ENCODE measurements at places on chromosomes 3 and 15. TPM values are rescaled to one million over a fixed set of nuclear protein-coding genes. Genes with fewer than 3 reads are reported as not detected.

WDR49 gene
- total RNA-seq = 3.2 TPM

GRCh38 chr3:3800080-3800455 lies 837 bp downstream of the LRRN1 start:
- H3K36me3 ChIP-seq = no peaks in the 10 kb centered on the region
- H3K4me3 ChIP-seq = peak overlapping the region; percentile 43
- peaks cover 19% of the 10 kb centered on the region for H3K4me1 ChIP-seq
- no peak for DNase-seq
- no peak overlapping the region for H3K27ac ChIP-seq

FBXO40 gene
- 240 TPM for total RNA-seq

DNA sequence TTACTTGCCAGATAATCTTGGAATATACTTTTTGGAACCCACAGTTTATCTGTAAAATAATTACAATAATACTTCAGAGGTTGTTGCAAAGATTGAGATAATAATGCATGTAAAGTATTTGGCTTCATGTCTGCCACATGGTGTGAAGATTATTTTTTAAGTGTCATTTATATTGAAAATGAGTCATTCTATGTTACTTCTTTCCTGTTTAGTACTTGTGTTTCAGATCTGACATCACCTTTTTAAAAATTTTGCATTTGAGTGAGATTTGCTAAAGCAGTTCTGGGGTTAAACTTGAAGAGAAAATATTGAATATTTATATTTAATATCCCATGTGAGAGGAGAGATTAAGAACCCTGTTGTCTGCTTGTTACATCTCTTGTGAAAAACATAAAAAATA lies 31.2 kb downstream of the IQGAP1 start:
- peaks cover 83% of the 10 kb centered on the region for H3K4me1 ChIP-seq
- no peaks in the 10 kb centered on the region for H3K27me3 ChIP-seq
- H3K36me3 ChIP-seq = no peaks in the 10 kb centered on the region

- H3K27ac ChIP-seq = peak overlapping the region; percentile 96
- no peak overlapping the region for H3K4me3 ChIP-seq
- H3K36me3 ChIP-seq = no peaks in the 10 kb centered on the region
Observed at GRCh38 chr3:69082805-69083204, 1.9 kb upstream of the ARL6IP5 start.

NPHP3 gene
- total RNA-seq = 9.6 TPM

DNA sequence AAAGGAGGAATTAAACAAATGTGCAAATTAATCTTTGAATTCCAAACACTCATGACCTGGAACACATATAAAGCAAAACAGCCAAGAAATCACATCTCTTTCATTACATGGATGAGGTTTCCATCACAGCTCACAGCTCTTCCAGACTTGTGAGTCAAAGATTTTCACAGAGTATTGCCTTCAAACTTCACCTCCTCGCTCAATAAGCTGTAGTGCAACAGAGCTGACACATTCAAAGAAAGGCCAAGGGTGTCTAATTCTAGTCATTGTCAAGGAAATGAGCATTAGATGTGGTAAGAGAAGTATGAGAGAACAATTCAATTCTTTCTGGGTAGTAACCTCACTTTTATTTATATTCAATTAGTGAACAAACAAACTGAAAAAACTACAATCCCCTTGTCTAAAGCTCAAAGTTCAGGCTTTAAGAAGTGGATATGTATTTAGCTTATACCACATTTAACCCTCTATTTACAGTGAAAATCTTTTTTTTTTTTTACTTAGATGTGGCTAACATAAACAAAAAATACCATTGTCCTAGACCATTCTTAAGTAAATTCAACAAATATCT lies 11.9 kb downstream of the WDR72 start:
- DNase-seq = no peak
- no peaks in the 10 kb centered on the region for H3K4me1 ChIP-seq
- no peaks in the 10 kb centered on the region for H3K36me3 ChIP-seq
- no peak overlapping the region for H3K27ac ChIP-seq

- peaks cover 2% of the 10 kb centered on the region for H3K4me1 ChIP-seq
- H3K4me3 ChIP-seq = no peak overlapping the region
- H3K27ac ChIP-seq = no peak overlapping the region
- DNase-seq = no peak
- H3K27me3 ChIP-seq = no peaks in the 10 kb centered on the region
Observed at GRCh38 chr15:31439328-31439727, 112.7 kb downstream of the KLF13 start.

DNA sequence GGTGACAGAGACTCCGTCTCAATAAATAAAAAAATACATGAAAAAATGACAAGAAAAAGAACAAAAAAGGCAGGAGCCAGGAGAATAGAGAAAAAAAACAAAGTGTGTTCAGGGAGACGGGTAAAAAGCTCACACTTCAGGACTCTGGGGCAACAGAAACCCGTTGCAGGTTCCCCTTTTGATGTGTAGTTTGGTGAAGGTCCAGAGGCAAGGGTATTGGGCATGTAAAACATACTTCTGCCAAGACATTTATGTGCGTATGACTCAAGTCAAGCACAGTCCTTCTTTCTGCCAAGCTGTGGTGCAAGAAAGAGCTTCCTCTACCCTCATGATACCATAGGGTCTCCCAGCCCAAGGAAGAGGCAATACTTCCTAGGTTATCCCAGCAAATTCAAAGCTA lies 33.4 kb upstream of the STRIT1 start:
- no peaks in the 10 kb centered on the region for H3K27me3 ChIP-seq
- H3K4me1 ChIP-seq = no peaks in the 10 kb centered on the region
- no peak for DNase-seq
- no peak overlapping the region for H3K27ac ChIP-seq

IL17RB gene
- 0.16 TPM for total RNA-seq

TTLL3 gene
- 18.2 TPM for total RNA-seq

A4GNT gene
- not detected for total RNA-seq

PLSCR2 gene
- total RNA-seq = not detected

TMCC1 gene
- total RNA-seq = 24.0 TPM

PARP9 gene
- 11.7 TPM for total RNA-seq

DNA sequence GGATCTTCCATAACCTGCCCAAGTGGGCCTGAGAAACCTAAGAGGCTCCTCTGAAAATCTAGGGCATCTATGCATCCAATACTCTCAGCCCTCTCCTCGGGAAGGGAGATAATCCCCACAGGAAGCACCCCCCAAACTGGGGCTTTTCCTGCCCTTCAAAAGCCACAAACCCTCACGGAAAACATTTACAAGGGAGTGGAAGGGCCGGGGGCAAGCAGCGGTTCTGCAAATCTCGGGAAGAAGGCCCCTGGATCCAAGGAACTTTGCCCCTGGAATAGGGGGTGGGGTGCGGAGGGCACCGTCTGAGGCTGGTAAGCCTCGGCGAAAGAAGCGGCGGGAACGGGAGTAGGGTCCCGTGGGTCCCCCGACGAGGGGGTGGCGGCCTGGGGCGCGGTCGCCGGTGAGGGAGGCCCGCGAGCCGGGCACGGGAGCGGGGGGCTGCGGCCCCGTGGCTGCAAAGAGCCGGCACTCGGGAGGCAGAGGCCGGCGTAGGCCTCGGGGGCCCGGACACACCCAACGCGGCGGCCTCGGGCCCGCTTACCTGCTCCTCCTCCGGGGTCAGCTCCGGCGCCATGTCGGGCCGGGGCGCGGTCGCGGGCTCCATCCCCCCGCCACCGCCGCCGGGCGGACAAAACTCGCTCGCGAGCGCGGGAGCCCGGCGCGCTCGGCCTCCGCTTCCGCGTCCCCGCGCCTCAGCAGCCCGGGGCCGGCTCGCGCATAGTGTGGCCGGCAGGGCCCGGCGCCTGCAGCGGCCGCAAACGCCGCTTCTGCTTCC lies 755 bp downstream of the PTPN9 start:
- peaks cover 32% of the 10 kb centered on the region for H3K4me1 ChIP-seq
- peak overlapping the region; percentile 97 for H3K4me3 ChIP-seq
- H3K27me3 ChIP-seq = no peaks in the 10 kb centered on the region
- peak; percentile 48 for DNase-seq
- peak overlapping the region; percentile 94 for H3K27ac ChIP-seq
- H3K36me3 ChIP-seq = no peaks in the 10 kb centered on the region

SCAANT1 gene
- total RNA-seq = not detected

GRCh38 chr15:40003116-40003916 lies 35.7 kb downstream of the SRP14 start:
- no peak for DNase-seq
- no peak overlapping the region for H3K27ac ChIP-seq
- H3K4me3 ChIP-seq = no peak overlapping the region
- no peaks in the 10 kb centered on the region for H3K27me3 ChIP-seq
- peaks cover 98% of the 10 kb centered on the region for H3K36me3 ChIP-seq

SLC2A2 gene
- not detected for total RNA-seq

GRCh38 chr15:45785897-45786296 lies 151.1 kb downstream of the SQOR start:
- no peaks in the 10 kb centered on the region for H3K27me3 ChIP-seq
- H3K36me3 ChIP-seq = no peaks in the 10 kb centered on the region
- H3K4me3 ChIP-seq = no peak overlapping the region
- DNase-seq = no peak
- no peak overlapping the region for H3K27ac ChIP-seq
- no peaks in the 10 kb centered on the region for H3K4me1 ChIP-seq

DNA sequence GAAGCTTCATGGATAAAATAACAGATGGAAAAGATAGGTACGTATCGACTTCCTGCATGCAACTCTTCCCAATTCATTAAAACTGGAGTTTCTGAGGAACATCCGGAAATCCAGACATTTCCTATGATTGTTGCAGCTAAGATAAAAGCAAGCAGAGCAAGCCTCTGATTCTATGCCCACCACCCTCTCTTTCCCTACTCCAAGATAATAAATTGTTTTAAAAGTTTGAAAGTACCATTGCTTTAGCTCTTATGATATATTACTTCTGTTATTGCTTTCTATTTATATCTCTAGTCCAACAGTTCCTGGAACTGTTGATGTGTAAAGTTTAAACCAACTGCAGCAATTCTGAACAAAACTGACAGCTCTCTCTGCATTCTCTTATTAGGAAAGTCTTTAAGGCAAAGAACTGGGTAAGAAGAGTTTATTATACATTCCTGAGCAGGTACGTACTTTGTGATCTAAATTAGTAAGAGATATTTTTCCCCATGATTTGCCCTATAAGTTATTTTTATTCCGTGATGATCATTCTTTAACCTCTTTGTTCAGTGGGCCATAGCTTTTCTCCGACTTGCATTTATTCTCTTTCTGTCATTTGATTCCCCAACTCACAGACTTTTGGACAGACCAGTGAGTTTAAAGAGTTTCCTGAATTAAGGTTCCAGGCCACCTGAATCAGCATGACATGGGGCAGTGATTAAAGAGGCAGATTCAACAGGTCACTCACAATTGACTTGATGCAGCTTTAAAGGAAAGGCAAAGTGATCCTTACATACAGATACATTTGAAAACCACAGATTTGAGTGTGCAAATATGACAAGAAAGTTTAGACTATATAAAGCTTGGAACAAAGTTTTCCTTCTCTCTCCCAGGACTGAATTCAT lies 94.2 kb upstream of the THRB start:
- H3K27me3 ChIP-seq = no peaks in the 10 kb centered on the region
- DNase-seq = no peak
- no peak overlapping the region for H3K27ac ChIP-seq
- H3K36me3 ChIP-seq = no peaks in the 10 kb centered on the region

DNA sequence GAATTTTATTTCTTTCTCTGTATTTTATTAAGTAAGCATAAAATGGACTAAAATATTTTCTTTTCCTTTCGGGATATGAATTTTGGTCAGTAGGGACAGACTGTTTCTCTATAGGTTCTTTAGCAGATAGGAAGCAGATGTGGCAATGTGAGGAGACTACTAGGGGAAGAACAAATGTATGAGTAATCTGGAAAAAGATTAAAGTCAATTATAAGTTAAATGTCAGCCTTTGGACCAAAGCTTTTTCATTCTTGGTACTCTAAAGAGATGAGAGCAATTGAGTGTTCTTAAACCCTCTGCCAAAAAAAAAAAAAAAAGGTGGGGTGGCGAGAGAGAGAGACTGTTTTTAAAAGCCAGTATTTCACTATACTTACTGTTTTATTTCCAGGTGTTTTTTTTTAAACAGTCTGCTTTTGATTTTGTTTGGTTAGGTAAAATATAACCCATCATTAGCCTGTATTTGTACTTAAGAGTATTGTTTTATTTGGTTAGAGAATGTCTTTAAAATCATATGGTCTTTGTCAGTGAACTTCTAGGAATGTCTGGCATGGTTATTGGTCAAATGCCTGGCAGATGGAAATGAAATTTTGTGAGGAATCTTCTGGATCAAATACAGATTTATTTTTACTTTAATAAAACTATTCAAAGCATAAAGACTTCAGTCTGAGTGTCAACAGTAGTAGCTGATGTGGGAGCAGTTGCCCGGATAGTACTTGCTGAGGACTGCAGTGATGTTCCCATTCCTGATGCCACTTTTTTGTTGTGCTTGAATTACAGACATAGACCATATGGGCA lies 63.8 kb downstream of the LRRC49 start:
- no peaks in the 10 kb centered on the region for H3K36me3 ChIP-seq
- H3K27ac ChIP-seq = no peak overlapping the region
- no peak overlapping the region for H3K4me3 ChIP-seq
- no peak for DNase-seq

DNA sequence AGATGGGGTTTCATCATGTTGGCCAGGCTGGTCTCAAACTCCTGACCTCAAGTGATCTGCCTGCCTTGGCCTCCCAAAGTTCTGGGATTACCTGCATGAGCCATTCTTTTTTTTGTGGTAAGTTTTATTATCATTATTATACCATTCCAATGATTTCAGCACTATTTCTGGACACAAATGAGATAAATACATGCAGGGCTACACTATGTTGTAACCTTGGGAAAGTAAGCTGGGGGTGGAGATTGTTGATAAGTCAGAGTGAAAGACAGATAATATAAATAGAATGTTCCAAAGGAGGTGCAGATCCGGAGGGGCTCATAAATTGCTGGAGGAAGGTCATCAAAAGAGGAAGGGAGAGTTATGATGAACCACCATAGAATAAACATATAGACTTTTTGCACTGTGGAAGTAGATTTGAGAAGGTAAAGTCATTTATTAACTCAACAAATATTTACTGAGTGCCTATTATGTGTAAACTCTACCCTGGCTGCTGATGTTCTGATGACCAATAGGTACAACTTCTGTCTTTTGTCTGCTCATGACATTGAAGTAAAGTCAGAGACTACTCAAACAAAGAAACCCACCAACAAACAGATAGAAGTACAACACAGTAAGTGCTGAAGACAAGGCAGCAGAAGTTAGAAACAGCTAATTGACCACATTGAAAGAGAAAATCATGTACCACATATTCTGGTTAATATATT lies 478.9 kb upstream of the GOLIM4 start:
- no peaks in the 10 kb centered on the region for H3K27me3 ChIP-seq
- H3K4me3 ChIP-seq = no peak overlapping the region
- no peak overlapping the region for H3K27ac ChIP-seq
- H3K36me3 ChIP-seq = no peaks in the 10 kb centered on the region
- no peaks in the 10 kb centered on the region for H3K4me1 ChIP-seq
- DNase-seq = no peak

GRCh38 chr3:144109944-144110343 lies 138.3 kb downstream of the DIPK2A start:
- no peaks in the 10 kb centered on the region for H3K36me3 ChIP-seq
- H3K27ac ChIP-seq = no peak overlapping the region
- no peaks in the 10 kb centered on the region for H3K4me1 ChIP-seq

- H3K36me3 ChIP-seq = no peaks in the 10 kb centered on the region
- no peaks in the 10 kb centered on the region for H3K4me1 ChIP-seq
- DNase-seq = no peak
- H3K27me3 ChIP-seq = no peaks in the 10 kb centered on the region
Observed at GRCh38 chr3:122365073-122365472, 18.0 kb downstream of the MIX23 start.

SMCO1 gene
- total RNA-seq = 67.4 TPM

GRCh38 chr3:126358038-126358815 lies 1.0 kb upstream of the KLF15 start:
- DNase-seq = no peak
- no peak overlapping the region for H3K27ac ChIP-seq
- peaks cover 14% of the 10 kb centered on the region for H3K27me3 ChIP-seq
- peak overlapping the region; percentile 99 for H3K4me3 ChIP-seq

- no peak overlapping the region for H3K4me3 ChIP-seq
- no peak for DNase-seq
- H3K4me1 ChIP-seq = no peaks in the 10 kb centered on the region
Observed at GRCh38 chr3:125670945-125671344, 75.6 kb upstream of the OSBPL11 start.
